Astrocyte (in vitro differentiated cells and primary cell): ENCODE measurements at places on chromosomes 12 and 14. TPM values are rescaled to one million over a fixed set of nuclear protein-coding genes. Genes with fewer than 3 reads are reported as not detected.

HOXC4 gene
- total RNA-seq: not detected in 2 replicates

SLC22A17 gene
- 29.3 and 39.5 TPM in 2 replicates for total RNA-seq

TRIM9 gene
- 4.7 and 5.7 TPM in 2 replicates for total RNA-seq

CLEC4C gene
- total RNA-seq: not detected in 2 replicates

CSRP2 gene
- 247 and 265 TPM in 2 replicates for total RNA-seq

HOXC12 gene
- total RNA-seq: not detected in 2 replicates

DNA sequence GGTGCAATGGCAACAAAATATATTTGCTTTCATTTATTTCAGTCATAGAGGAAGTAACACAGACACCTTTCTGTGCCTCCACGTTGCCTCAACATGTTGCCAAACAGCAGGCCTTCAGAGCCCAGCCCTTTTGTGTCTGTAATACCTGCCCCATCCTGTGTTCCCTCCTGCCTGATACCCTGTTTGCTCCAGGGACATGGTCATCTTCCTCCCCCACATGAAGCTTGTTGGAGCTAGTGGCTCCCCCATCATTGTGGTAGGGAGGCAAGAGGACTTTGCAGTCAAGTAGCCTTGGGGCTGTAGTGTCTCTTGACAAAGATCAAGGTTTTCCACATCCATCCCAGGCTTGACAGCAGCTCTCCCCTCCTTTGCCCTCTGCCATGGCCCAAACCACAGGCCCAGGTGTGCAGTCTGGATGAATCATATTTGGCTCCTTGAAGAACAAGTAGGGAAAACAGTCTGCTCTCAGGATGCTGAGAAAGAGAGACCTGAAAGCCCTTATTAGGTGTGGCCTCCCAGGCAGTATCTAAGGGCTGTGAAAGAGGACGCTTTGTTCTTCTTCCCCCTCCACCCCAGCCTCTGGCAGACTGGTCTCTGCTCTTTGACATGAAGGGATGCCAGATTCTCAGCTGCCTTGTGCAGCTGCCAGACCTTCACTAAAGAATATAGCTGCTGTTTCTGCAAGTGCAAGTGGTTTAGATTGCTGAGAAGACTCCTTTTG, 329.0 kb downstream of the C12orf75 start:
- H3K4me1 ChIP-seq: peaks cover 3% of the 10 kb centered on the region
- no peak overlapping the region for H3K27ac ChIP-seq
- H3K4me3 ChIP-seq: no peak overlapping the region
- DNase-seq: peak; percentile 68
- no peaks in the 10 kb centered on the region for H3K36me3 ChIP-seq

DNA sequence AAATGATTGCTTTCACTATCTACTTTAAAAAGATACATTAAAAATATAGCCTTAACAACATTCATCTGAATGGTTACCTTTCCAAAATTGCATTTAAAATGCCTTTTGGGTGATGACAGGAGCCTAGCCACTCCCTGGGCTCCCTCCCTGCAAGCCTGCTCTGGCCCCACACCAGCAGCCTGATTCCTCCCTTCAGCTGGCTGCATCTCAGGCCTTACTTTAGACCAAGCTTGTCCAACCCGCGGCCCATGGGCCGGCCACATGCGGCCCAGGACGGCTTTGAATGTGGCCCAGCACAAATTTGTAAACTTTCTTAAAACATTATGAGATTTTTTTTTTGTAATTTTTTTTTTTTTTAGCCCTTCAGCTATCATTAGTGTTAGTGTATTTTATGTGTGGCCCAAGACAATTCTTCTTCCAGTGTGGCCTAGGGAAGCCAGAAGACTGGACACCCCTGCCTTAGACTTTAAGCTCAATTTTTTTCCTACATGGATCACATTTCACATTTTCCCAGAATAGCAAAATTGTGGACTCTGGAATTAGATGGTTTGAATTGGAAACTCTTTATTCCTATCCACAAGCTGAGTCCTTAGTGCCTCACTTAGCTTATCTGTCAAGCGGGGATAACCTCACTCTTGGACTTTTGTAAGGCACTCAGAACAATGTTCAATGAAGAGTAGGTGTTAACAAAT, 124.4 kb downstream of the MYRFL start:
- no peaks in the 10 kb centered on the region for H3K27me3 ChIP-seq
- H3K36me3 ChIP-seq: no peaks in the 10 kb centered on the region
- DNase-seq: no peak
- H3K4me3 ChIP-seq: no peak overlapping the region
- H3K27ac ChIP-seq: no peak overlapping the region

DNA sequence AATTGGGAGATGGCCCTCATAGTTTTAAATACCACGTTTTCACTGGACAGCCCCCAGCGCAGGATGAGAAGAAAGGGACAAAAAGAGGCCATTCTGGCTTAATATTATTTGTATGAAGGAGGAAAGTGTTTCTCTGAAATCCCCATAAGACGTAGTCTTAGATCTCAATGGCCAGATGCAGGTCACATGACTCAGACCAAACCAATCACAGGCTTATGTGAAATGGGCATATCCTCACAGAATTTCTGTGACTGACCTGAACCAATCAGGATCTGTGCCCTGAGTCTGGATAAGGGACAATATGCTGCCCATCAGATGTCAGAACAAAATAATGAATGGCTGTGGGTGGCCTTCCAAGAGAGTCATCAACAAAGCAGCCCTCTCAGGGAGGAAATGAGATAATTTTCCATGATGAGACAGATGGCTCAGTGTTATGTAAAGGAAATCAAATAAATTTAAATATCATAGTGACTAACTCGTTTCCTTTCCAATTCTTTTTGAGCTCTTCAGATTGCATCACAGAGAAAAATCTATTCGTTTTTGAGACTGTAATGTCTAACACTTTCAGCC, 1009.5 kb upstream of the TMEM132C start:
- H3K4me1 ChIP-seq: no peaks in the 10 kb centered on the region
- peak overlapping the region; percentile 60 for H3K27ac ChIP-seq
- H3K36me3 ChIP-seq: no peaks in the 10 kb centered on the region

DNA sequence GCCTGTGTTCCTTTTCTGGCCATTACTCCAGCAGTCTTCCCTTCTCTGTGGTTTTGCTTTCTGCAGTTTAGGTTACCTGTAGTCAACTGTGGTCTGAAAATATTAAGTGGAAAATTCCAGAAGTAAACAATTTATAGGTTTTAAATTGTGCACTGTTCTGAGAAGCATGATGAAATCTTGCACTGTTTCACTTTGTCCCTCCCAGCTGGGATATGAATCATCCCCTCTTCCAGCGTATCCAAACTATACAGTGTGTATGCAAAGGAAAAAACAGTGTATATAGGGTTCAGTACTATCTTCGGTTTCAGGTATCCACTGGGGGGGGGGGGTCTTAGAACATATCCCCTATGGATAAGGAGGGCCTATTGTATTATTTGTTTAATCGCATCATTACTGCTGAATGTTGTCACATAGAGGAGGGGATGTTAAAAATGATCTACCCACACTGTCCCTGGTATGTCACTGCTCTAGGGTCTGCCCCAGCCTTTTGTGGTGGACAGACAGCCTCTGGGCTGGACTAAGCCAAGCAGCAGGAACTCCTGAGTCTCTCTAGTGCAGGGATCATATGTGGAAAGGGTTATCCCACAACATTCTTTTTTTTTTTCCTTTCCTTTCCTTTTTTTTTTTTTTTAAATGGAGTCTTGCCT, 109.1 kb upstream of the MAX start:
- DNase-seq: peak; percentile 55
- H3K4me1 ChIP-seq: peaks cover 29% of the 10 kb centered on the region

- no peak overlapping the region for H3K4me3 ChIP-seq
- no peaks in the 10 kb centered on the region for H3K27me3 ChIP-seq
- no peak overlapping the region for H3K27ac ChIP-seq
- H3K4me1 ChIP-seq: peaks cover 25% of the 10 kb centered on the region
- no peaks in the 10 kb centered on the region for H3K36me3 ChIP-seq
Measured at GRCh38 chr14:77603654-77604255, 12.7 kb downstream of the SPTLC2 start.

DNA sequence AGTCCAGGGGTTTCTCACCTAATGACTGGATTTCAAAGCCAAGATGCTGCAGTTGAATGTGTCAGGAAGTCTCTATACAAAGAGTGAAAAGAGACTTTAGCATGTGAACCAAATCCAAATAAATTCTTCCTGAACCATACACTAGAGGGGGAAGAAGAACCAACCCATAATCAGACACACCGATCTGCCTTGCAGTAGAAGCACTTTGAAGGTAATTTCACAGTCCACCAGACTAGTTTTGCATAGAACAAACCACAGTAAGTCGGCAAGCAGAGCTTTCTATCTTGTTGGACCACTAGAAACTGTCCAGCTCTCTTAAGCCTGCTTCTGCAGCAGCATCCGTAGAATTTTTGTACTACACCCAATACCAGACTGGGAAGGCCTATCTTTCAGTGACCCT, 39.3 kb downstream of the FIGNL2 start:
- no peak overlapping the region for H3K27ac ChIP-seq
- no peak overlapping the region for H3K4me3 ChIP-seq
- no peaks in the 10 kb centered on the region for H3K27me3 ChIP-seq
- H3K36me3 ChIP-seq: no peaks in the 10 kb centered on the region
- H3K4me1 ChIP-seq: no peaks in the 10 kb centered on the region
- DNase-seq: no peak

DNA sequence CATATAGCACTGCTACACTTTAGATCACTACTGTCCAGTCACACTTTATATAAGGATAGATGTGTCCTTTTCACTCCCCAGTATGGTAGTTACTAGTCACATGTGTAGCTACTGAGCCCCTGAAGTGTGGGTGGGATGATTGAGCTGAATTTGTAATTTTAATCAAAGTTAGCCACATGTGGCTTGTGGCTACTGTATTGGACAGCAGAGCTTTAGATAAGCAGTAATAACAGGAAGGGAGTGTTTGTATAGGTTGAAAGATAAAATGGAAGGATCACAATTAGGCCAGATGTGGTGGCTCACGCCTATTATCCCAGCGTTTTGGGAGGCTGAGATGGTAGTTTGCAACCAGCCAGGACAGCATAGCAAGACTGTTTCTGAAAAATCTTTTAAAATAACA, 23.5 kb downstream of the NAA30 start:
- H3K4me1 ChIP-seq: no peaks in the 10 kb centered on the region
- DNase-seq: no peak
- no peak overlapping the region for H3K4me3 ChIP-seq
- no peak overlapping the region for H3K27ac ChIP-seq
- H3K36me3 ChIP-seq: peaks cover 13% of the 10 kb centered on the region

GRCh38 chr14:55084401-55085059, 33.1 kb downstream of the MAPK1IP1L start:
- H3K4me1 ChIP-seq: no peaks in the 10 kb centered on the region
- no peak for DNase-seq
- no peaks in the 10 kb centered on the region for H3K36me3 ChIP-seq
- no peaks in the 10 kb centered on the region for H3K27me3 ChIP-seq
- no peak overlapping the region for H3K4me3 ChIP-seq

DNA sequence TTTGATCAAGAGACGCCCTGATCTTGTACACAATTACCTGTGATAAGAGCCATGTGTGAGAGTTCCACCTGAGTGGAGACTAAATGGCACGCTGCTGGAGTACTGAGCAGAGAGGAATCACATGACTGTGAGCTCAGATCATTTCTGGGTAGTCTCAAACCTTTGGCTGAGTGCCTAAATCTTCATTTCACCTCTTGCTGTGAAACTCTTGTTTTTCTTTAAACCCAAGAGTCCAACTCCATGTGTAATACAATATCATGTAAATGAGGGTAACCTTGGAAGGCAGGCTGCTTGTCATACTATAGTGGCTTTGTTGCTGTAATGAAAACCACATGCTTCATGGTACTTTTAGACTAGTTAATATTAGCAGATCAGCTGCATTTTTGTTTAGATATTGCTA, 156.9 kb downstream of the CAND1 start:
- H3K27me3 ChIP-seq: no peaks in the 10 kb centered on the region
- peak; percentile 83 for DNase-seq
- no peaks in the 10 kb centered on the region for H3K36me3 ChIP-seq
- no peak overlapping the region for H3K27ac ChIP-seq

DNA sequence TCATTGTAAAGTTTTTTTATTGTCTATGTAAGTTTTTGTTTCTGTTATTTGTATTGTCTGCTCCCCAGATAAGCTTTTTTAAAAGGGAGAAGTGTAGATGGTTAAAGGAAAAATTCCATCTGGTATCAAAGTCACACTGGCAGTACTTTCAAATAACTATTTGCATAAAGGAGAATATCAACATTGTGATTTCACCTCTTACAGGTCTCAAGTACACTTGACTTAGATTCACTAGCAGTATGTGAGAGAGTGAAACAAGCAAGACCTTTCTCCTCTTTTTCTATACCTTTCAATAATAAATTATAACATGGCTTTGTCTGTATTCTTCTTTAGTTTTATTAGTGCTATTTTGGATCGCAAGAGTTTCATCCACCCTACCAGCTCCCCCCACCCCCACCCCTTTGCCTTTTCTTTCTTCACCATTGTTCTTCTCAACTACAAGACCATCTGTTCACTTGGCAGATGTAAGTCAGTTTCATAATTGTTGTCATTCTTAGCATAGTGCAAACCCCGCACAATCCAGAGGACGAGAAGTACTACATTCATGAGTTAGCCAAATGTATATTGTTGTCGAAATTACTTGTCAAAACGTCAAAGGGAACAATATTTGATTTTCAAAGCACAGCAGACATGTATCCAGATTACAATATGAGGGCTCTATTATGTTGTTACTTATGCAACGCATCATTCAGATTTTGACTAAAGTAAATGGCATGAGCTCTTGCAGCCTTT, 602.7 kb upstream of the FLRT2 start:
- H3K4me1 ChIP-seq: no peaks in the 10 kb centered on the region
- no peaks in the 10 kb centered on the region for H3K27me3 ChIP-seq
- no peaks in the 10 kb centered on the region for H3K36me3 ChIP-seq
- H3K4me3 ChIP-seq: no peak overlapping the region

GRCh38 chr14:72793156-72793939, 100.6 kb downstream of the DPF3 start:
- H3K27me3 ChIP-seq: no peaks in the 10 kb centered on the region
- H3K27ac ChIP-seq: no peak overlapping the region
- no peak for DNase-seq
- peaks cover 13% of the 10 kb centered on the region for H3K4me1 ChIP-seq
